Right lung (tissue), 10 donors: ENCODE measurements at places on chromosomes 5 and 9. TPM values are rescaled to one million over a fixed set of nuclear protein-coding genes. Genes with fewer than 3 reads are reported as not detected.
A peak's percentile ranks its signal among the peaks of the same experiment; 100 is the strongest.

DNA sequence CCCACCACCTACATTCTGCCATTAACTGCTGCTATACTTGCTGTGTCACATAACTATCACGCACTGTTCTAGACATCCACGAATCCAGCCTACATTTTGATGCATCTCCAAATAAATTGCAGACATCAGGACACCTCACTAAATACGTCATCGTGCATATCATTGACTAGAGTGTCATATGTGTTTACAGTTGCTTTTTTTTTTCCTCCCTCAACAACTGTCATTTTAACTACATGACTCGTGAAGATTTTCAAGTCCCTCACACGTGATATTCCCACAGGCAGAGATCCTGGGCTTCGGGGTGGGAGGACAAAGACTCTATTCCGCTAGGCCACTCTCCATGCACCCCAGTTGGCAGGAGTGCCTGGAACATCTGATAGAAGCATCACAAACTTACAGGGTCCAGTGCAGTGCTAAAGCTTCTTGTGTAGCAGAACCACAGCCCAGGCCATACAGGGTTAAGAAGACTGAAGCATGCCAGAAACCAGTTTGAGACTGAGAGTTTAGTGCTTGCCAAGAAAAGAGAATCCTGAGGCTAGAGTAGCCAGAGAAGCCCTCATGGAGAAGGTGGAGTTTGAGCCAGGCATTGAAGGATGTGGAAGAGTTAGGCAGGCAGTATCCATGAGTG is 1.1 kb downstream of the PCYOX1L start:
- DNase-seq, result no peak

DNA sequence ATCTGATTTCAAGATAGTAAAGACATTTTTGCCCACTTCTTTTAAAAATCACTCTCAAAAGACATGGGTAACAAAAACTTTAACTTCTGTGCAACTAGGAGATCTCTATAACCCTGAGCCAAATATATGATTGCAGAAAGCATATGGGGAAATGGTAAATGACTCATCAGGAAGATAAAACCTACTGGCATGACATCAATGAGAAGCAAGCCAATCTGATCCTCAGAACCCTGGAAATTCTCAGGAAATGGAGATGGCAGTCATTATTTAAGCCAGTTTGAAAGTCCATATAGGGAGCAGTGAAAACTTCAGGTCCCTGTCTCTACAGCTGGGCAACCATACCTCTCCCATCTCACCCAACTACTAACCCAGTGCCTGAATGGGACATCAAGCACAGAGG is 249.7 kb upstream of the NREP start:
- DNase-seq, result no peak

GRCh38 chr9:120265791-120266190 is 314.2 kb downstream of the CDK5RAP2 start:
- DNase-seq, result no peak

- no peak for DNase-seq
These were observed 27.2 kb downstream of the CSF2 start for GRCh38 chr5:132100672-132101261.

GRCh38 chr5:135055396-135055795 is 21.4 kb upstream of the PITX1 start:
- DNase-seq, result no peak

RMI1 gene
- 14.3 TPM for polyA plus RNA-seq

DAB2 gene
- 148 TPM for polyA plus RNA-seq

GRCh38 chr9:113886026-113886369 is 9.9 kb downstream of the ZNF618 start:
- DNase-seq, result peak; percentile 12

IL4 gene
- not detected for polyA plus RNA-seq

AIF1L gene
- polyA plus RNA-seq, result 36.6 TPM

OR1Q1 gene
- polyA plus RNA-seq, result not detected

- no peak for DNase-seq
These were observed 89.2 kb downstream of the ANKRD33B start for GRCh38 chr5:10653043-10653442.

DNA sequence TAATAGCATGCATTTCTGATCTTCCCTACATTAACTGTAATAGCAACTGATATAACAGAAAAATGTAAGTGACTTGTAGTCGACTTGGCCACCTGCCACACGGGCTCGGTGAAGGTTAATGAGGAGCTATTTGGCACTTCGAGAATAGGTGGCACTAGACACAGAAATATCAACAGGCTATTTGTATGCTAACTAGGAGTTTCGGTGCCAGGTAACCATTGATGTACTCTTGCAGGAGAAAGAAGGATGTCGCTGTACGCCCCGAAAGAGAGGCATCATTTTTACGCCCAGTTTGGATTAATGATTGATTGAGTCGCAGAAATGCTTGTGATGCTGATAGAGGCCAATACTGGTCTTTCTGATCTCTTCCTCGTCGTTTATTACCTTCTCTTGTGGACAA is 516 bp upstream of the DMRT2 start:
- no peak for DNase-seq

- no peak for DNase-seq
These were observed 998.2 kb downstream of the PTPRD start for GRCh38 chr9:9614607-9615006.

DNA sequence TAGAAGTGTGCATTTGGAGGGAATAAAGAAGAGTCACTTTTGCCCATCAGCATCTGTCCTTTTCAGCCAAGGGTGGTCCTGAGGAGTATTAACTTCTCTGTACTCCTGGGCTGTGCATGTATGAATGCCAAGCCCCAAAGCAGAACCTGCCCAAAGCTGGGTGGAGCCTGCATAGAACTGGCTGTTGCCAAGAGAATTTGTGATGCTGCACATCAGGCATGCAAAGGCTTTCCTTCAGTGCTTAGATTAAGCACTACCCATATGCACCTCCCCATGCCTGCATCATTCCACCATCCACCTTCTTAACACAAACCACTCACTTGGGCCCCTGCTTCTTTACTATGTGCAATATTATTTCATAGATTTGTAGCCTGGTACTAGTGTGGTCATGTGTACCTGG is 493.8 kb downstream of the KIF4B start:
- no peak for DNase-seq

LCN1 gene
- not detected for polyA plus RNA-seq

- DNase-seq, result no peak
These were observed 461.3 kb downstream of the TMEM232 start for GRCh38 chr5:110265162-110265561.

DNA sequence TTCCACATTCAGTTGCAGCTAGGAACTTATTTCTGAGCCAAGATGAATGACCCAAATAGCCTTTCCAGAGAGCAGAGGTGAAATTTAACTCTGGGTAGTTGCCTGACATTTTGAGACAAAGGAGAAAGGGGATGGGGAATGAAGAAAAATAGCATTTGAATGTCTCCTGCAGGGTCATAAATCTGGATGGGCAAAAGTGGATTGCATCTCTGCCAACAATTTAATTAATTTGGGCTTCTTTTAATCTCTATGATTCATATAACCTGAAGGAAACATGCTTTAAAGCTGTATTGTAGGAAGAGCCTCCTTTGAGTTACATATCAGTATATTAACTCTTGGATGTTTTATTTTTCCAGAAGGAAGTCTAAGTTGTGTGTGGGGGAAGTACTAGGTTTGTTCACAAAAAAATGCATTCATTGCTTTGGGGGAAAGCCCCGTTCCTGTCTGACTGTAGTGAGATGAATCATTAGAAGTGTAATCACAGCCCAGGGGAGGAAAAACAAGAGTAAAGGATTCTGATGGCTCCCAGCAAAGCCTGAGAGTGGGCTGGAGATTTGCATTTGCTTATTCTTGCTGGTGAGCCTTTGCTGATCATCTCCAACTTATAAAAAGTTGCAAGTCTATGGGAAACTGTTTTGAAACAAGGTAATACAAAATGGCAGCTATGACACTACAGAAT is 133.0 kb upstream of the IQGAP2 start:
- DNase-seq, result no peak

TSSK1B gene
- polyA plus RNA-seq, result not detected

GRCh38 chr5:43685252-43685950 is 82.4 kb downstream of the NNT start:
- no peak for DNase-seq

GRCh38 chr5:83547161-83547560 is 75.6 kb downstream of the VCAN start:
- no peak for DNase-seq

DNA sequence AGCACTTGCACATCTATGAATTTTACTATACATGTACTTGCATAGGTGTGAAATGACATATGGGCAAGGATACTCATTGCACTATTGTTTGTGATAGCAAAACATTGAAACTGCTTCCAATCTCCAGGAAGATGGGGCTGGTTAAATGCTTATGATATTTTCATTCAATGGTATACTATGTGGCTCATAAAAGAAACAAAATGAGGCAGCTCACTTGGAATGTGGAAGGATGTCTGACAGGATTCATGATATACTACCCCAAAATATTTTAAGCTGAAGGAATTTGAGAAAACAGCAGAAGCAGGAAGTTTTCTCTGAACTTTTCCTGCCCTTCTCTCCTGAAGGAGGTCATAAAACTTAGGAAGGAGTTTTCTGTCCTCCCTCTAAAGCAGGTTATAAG is 99.6 kb upstream of the CAST start:
- DNase-seq, result no peak

GRCh38 chr5:72441862-72442540 is 65.2 kb downstream of the ZNF366 start:
- DNase-seq, result no peak

RASGEF1C gene
- not detected for polyA plus RNA-seq

- no peak for DNase-seq
These were observed 131.8 kb downstream of the TAF11L14 start for GRCh38 chr5:17766031-17766430.

CDH6 gene
- polyA plus RNA-seq, result 10.0 TPM

- peak; percentile 98 for DNase-seq
These were observed 64.6 kb downstream of the ABLIM3 start for GRCh38 chr5:149205625-149206523.

DNA sequence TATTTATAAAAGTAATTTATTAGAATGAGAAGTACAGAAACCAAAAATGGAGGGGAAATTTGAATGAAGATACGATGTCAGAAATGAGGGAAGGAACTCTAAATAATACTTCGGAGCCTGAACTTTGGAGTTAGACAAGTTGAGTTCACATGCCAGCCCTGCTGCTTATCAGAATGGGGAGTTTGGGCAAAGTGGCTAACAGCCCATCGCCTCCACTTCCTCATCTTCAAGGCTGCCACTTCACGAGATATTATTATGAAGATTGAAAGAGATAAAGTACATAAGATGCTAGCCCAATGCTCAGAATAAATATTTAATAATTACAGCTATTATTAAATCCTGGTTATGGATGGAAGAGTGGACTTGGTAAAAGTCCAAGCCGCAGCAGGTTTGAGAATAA is 56.2 kb upstream of the ABCA1 start:
- no peak for DNase-seq

SYK gene
- 19.1 TPM for polyA plus RNA-seq

- DNase-seq, result no peak
These were observed 208.1 kb downstream of the GNA14 start for GRCh38 chr9:77440057-77440456.

GLRA1 gene
- polyA plus RNA-seq, result not detected

- DNase-seq, result no peak
These were observed 25.4 kb upstream of the RNF20 start for GRCh38 chr9:101508211-101508610.

- no peak for DNase-seq
These were observed 4.6 kb downstream of the ACTL7B start for GRCh38 chr9:108851138-108851537.

GRCh38 chr5:160640406-160640805 is 211.6 kb downstream of the ATP10B start:
- no peak for DNase-seq

- DNase-seq, result no peak
These were observed 238.1 kb downstream of the FBXL7 start for GRCh38 chr5:15737871-15738664.

FOXI1 gene
- not detected for polyA plus RNA-seq

- DNase-seq, result no peak
These were observed 25.4 kb upstream of the SNX18 start for GRCh38 chr5:54492178-54492577.

GRCh38 chr5:85109616-85110015 is 724.9 kb upstream of the EDIL3 start:
- DNase-seq, result peak; percentile 15

SLC36A3 gene
- not detected for polyA plus RNA-seq

- no peak for DNase-seq
These were observed 610.6 kb upstream of the GRAMD2B start for GRCh38 chr5:125812651-125813050.

DNA sequence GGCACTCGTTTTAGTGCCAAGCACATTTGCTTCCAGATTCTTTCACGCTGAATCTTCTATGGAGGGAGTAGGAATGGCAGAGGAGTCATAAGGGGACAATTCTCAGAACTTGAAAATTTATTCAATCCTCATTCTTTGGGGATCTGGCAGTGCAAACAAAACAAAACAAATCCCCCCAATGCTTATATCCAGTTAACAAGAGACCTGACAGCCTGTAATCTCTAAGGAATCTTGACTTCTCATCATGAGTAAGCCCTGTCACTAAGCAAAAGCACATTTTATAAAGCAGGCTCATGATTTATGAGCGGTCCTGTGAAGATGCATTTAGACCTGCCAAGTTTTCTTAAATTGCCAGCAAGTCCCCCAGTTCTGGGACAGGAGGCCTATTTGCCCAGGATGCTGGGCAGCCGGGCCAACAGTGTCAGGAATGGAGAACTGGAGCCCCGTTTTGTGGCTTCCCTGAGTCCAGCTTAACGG is 513.9 kb downstream of the CTNND2 start:
- no peak for DNase-seq

DNA sequence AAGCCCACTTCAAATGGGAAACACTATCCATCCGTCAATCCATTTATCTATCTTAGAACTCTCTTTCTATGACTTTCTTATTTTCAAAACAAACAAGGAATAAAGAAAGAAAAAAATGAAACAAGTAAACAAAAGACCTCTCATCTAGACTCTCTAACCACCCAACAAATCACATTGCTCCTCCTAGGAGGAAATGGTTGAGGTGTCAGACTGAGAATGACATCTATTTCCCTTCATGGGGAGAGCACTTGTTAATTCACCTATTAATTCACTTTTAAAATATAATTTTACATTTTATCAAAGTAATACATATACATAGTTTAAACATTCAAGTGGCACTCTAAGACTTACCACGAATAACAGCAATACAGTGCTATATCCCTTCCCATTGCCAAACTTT is 2.4 kb upstream of the IL31RA start:
- no peak for DNase-seq

GRCh38 chr5:137815202-137815990 is 52.3 kb upstream of the MYOT start:
- DNase-seq, result no peak

CCL27 gene
- polyA plus RNA-seq, result 0.79 TPM

- no peak for DNase-seq
These were observed 98.8 kb downstream of the KLHL3 start for GRCh38 chr5:137636830-137637714.

GRCh38 chr5:144832416-144832815 is 661.7 kb downstream of the KCTD16 start:
- DNase-seq, result no peak
